ENCODE measurements at places on chromosomes 1 and 21. TPM values are rescaled to one million over a fixed set of nuclear protein-coding genes. Genes with fewer than 3 reads are reported as not detected.

DNA sequence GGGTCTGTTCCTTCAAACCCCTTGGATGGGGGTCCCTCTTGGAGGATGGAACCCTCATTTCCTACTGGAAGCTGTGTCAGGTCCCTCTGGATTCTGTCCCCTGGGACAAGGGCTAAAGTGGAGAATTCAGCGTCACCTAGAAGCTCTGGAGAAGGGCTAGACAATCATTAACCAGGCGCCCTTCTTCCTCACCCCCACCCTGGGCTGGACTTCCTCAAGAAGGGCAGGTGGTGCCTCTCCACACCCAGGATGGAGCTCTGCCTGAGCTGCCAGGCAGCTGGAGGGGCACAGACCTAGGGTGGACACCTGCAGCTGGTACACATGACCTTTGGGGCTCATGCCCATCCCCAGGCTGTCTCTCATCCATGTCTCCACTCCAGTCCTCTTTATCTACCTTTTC is 3.6 kb downstream of the CELF3 start:
- H3K4me3 ChIP-seq: no peak overlapping the region
- no peak for DNase-seq
- no peaks in the 10 kb centered on the region for H3K36me3 ChIP-seq
- H3K27me3 ChIP-seq: peaks cover 9% of the 10 kb centered on the region
- H3K27ac ChIP-seq: no peak overlapping the region

- DNase-seq: no peak
- no peak overlapping the region for H3K27ac ChIP-seq
- H3K4me1 ChIP-seq: no peaks in the 10 kb centered on the region
- no peak overlapping the region for H3K4me3 ChIP-seq
- no peaks in the 10 kb centered on the region for H3K27me3 ChIP-seq
- H3K36me3 ChIP-seq: no peaks in the 10 kb centered on the region
Observed at GRCh38 chr21:43987509-43987908, 24.6 kb upstream of the TRAPPC10 start.

Gene LCE3D
- not detected for total RNA-seq

- no peaks in the 10 kb centered on the region for H3K27me3 ChIP-seq
- H3K36me3 ChIP-seq: no peaks in the 10 kb centered on the region
- no peak overlapping the region for H3K4me3 ChIP-seq
- no peak overlapping the region for H3K27ac ChIP-seq
- DNase-seq: no peak
Observed at GRCh38 chr1:177012342-177012925, 152.1 kb downstream of the ASTN1 start.

GRCh38 chr1:81073580-81073979 is 727.2 kb upstream of the ADGRL2 start:
- no peaks in the 10 kb centered on the region for H3K4me1 ChIP-seq
- no peak for DNase-seq
- no peaks in the 10 kb centered on the region for H3K27me3 ChIP-seq
- H3K36me3 ChIP-seq: no peaks in the 10 kb centered on the region
- H3K4me3 ChIP-seq: no peak overlapping the region
- H3K27ac ChIP-seq: no peak overlapping the region

Gene FHAD1
- 0.80 TPM for total RNA-seq

DNA sequence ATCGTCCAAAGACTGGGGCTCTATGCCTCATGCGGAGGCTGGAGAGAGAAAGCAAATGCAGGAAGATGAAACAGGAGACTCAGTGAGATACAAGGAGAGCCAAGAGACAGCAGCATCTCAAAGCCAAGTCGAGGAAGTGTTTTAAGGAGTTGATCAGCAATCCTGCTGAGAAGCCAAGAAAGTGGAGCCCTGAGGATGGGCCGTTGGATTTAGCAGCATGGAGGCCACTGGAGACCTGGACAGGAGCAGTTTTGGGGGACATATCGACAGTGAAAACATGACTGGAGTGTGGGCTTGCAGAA is 107.4 kb upstream of the ZBTB40 start:
- H3K27ac ChIP-seq: no peak overlapping the region
- DNase-seq: no peak
- no peak overlapping the region for H3K4me3 ChIP-seq
- no peaks in the 10 kb centered on the region for H3K27me3 ChIP-seq
